ENCODE measurements at places on chromosomes 11 and 22. TPM values are rescaled to one million over a fixed set of nuclear protein-coding genes. Genes with fewer than 3 reads are reported as not detected.

DNA sequence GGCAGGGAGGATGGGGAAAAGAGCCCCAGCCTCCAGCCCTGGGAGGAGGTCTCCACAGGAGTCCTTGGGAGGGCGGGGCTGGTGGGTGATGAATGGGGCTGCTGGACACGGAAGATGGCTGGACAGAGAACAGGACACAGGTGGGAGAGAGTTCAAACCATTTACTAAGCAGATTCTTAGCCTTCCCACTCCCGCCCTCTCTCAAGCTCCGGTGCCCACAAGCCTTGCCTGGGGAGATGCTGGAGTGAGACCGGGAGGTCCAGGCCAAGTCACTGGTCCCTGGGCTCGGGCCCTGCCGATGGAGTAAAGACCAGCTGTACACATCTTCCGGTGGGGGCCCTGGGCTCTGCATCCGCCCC lies 1.4 kb downstream of the CLDN5 start:
- H3K4me3 ChIP-seq, result no peak overlapping the region
- H3K4me1 ChIP-seq, result peaks cover 11% of the 10 kb centered on the region
- no peak for DNase-seq
- no peaks in the 10 kb centered on the region for H3K36me3 ChIP-seq
- H3K27ac ChIP-seq, result no peak overlapping the region
- H3K27me3 ChIP-seq, result peaks cover 46% of the 10 kb centered on the region

- H3K36me3 ChIP-seq, result no peaks in the 10 kb centered on the region
- peak overlapping the region; percentile 2 for H3K4me3 ChIP-seq
Observed at GRCh38 chr11:102119997-102120396, 9.8 kb downstream of the YAP1 start.

GRCh38 chr11:95768521-95768920 lies 21.1 kb downstream of the FAM76B start:
- H3K4me1 ChIP-seq, result no peaks in the 10 kb centered on the region
- no peak for DNase-seq
- peaks cover 21% of the 10 kb centered on the region for H3K36me3 ChIP-seq
- no peak overlapping the region for H3K4me3 ChIP-seq
- no peaks in the 10 kb centered on the region for H3K27me3 ChIP-seq

DNA sequence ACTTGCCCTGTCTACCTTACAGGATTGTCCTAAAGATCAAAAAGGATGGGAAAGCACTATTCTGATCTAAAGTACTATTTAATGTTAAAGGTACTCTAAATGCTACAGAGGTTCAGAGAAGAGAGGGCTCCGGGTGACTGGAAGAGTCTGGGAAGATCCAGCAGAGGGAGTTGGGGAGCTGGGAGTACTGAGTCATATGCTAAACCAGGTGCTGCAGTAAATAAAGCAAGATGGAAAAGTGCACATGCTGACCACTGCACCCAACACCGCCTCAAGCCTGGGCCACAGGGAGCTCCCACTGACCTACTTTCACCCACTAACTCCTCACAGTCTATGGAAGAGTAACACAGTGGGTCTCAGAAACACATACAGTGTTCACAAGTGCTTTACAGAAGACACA lies 49.3 kb downstream of the WT1 start:
- H3K36me3 ChIP-seq, result no peaks in the 10 kb centered on the region
- H3K4me3 ChIP-seq, result no peak overlapping the region
- peaks cover 10% of the 10 kb centered on the region for H3K4me1 ChIP-seq
- peaks cover 3% of the 10 kb centered on the region for H3K27me3 ChIP-seq

- no peak overlapping the region for H3K27ac ChIP-seq
- H3K27me3 ChIP-seq, result no peaks in the 10 kb centered on the region
- H3K4me3 ChIP-seq, result no peak overlapping the region
- no peaks in the 10 kb centered on the region for H3K4me1 ChIP-seq
- H3K36me3 ChIP-seq, result no peaks in the 10 kb centered on the region
Observed at GRCh38 chr11:7436657-7437056, 48.6 kb upstream of the OLFML1 start.

YWHAH gene
- polyA plus RNA-seq, result 164 TPM

DNA sequence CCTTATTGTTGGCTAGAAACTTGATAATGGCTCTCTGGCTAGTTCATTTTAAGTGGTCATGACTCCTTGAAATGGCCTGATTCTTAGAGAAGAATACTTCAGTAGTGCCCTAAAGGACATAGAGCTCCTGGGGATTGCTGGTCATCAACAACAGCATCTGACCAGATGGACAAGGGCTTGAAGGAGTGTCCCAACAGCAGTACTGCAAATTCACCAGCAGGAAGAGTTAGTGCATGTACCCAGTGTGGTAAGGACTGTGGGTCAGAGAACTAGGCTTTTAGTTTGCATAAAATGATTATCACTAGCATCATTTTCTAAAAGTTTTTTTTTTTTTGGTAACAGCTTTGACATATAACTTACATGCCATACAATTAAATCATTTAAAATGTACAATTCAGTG lies 39.5 kb upstream of the CUL5 start:
- DNase-seq, result no peak
- H3K36me3 ChIP-seq, result no peaks in the 10 kb centered on the region
- H3K4me1 ChIP-seq, result no peaks in the 10 kb centered on the region
- no peak overlapping the region for H3K27ac ChIP-seq
- no peaks in the 10 kb centered on the region for H3K27me3 ChIP-seq
- H3K4me3 ChIP-seq, result no peak overlapping the region

MIOX gene
- not detected for polyA plus RNA-seq

DNA sequence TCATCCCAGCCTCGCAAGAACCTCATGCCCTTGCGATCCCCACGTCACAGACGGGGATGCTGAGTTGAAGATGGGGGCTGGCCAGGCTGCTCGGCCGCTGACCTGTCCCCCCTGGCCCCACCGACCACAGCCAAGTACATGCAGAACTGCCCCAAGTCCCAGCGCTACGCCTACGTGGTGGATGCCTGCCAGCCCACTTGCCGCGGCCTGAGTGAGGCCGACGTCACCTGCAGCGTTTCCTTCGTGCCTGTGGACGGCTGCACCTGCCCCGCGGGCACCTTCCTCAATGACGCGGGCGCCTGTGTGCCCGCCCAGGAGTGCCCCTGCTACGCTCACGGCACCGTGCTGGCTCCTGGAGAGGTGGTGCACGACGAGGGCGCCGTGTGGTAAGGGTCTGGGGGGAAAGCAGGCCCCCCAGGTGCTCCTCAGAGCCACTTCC lies 10.0 kb downstream of the MUC5B start:
- H3K27me3 ChIP-seq, result no peaks in the 10 kb centered on the region
- no peak for DNase-seq
- H3K27ac ChIP-seq, result no peak overlapping the region
- no peaks in the 10 kb centered on the region for H3K4me1 ChIP-seq

- H3K27me3 ChIP-seq, result no peaks in the 10 kb centered on the region
- H3K36me3 ChIP-seq, result no peaks in the 10 kb centered on the region
- H3K27ac ChIP-seq, result no peak overlapping the region
- DNase-seq, result no peak
- H3K4me3 ChIP-seq, result no peak overlapping the region
Observed at GRCh38 chr22:47776329-47776728, 1013.9 kb downstream of the TBC1D22A start.

GRCh38 chr11:73271936-73272679 lies at the start of gene P2RY6:
Gene P2RY6 (plus strand): TSS chr11:73272338. CDS start chr11:73296519, 24,181 bp downstream.
- peaks cover 4% of the 10 kb centered on the region for H3K4me1 ChIP-seq
- peaks cover 3% of the 10 kb centered on the region for H3K27me3 ChIP-seq
- no peak for DNase-seq
- H3K36me3 ChIP-seq, result no peaks in the 10 kb centered on the region
